Large intestine (tissue), 12 donors: ENCODE measurements at places on chromosomes 5 and 9. TPM values are rescaled to one million over a fixed set of nuclear protein-coding genes. Genes with fewer than 3 reads are reported as not detected.

GRCh38 chr9:137804908-137805630 lies 72.5 kb upstream of the CACNA1B start:
- DNase-seq: no peak

GRCh38 chr9:2634153-2634552 lies 12.6 kb downstream of the VLDLR start:
- DNase-seq: no peak

GRCh38 chr9:105043370-105043936 lies 115.5 kb upstream of the ABCA1 start:
- no peak for DNase-seq

RAB3C gene
- polyA plus RNA-seq: 12.6 TPM

- peak; percentile 72 for DNase-seq
Observed at GRCh38 chr9:137670391-137671195, 51.8 kb downstream of the EHMT1 start.

PTGS1 gene
- polyA plus RNA-seq: 9.2 TPM

TXNDC8 gene
- not detected for polyA plus RNA-seq
